ENCODE measurements at places on chromosomes 3 and 15. TPM values are rescaled to one million over a fixed set of nuclear protein-coding genes. Genes with fewer than 3 reads are reported as not detected.

Gene MUC20
- 0.51 TPM for total RNA-seq

Gene PLCB2
- total RNA-seq, result under 0.01 TPM

Gene FYTTD1
- total RNA-seq, result 73.2 TPM

Gene SLC9A9
- 3.2 TPM for total RNA-seq

Gene IL5RA
- total RNA-seq, result not detected

Gene GPX1
- 439 TPM for total RNA-seq

Gene C3orf70
- 2.6 TPM for total RNA-seq

Gene PROS1
- total RNA-seq, result 23.0 TPM

Gene TM4SF18
- total RNA-seq, result 363 TPM

Gene PRSS50
- not detected for total RNA-seq

Gene LNP1
- total RNA-seq, result 0.51 TPM

Gene TRAT1
- not detected for total RNA-seq

Gene SLC49A4
- total RNA-seq, result 15.3 TPM

Gene ROBO2
- total RNA-seq, result not detected

Gene TMEM44
- total RNA-seq, result 50.3 TPM

Gene NAALADL2
- 0.56 TPM for total RNA-seq

Gene ATP13A5
- total RNA-seq, result not detected

Gene CCR8
- not detected for total RNA-seq

Gene CEP63
- total RNA-seq, result 14.0 TPM

Gene GOLGA8T
- not detected for total RNA-seq

Gene VEPH1
- 8.2 TPM for total RNA-seq

Gene MINAR1
- total RNA-seq, result 0.51 TPM

Gene PLOD2
- 201 TPM for total RNA-seq

Gene DUOXA2
- total RNA-seq, result not detected

Gene PEX5L
- not detected for total RNA-seq

Gene IL17RE
- total RNA-seq, result 0.14 TPM

Gene ETFA
- 183 TPM for total RNA-seq

Gene ASB14
- not detected for total RNA-seq

Gene BHLHE40
- 16.0 TPM for total RNA-seq

Gene C15orf39
- 12.4 TPM for total RNA-seq

Gene SLC12A8
- total RNA-seq, result 0.70 TPM

Gene SAXO2
- total RNA-seq, result 0.17 TPM

Gene ANKUB1
- total RNA-seq, result not detected

Gene FEZF2
- total RNA-seq, result not detected

Gene PIF1
- 5.4 TPM for total RNA-seq

Gene NR2E3
- 0.05 TPM for total RNA-seq

Gene ETV5
- total RNA-seq, result 38.6 TPM

Gene NT5DC2
- total RNA-seq, result 81.1 TPM

Gene FBXO40
- not detected for total RNA-seq

Gene CFAP92
- 1.9 TPM for total RNA-seq

Gene PARP3
- 9.9 TPM for total RNA-seq

Gene MEX3B
- total RNA-seq, result 11.6 TPM

Gene DLL4
- total RNA-seq, result 128 TPM

Gene TTC21A
- total RNA-seq, result 1.5 TPM

Gene HIGD2B
- not detected for total RNA-seq

Gene ZMAT3
- total RNA-seq, result 34.4 TPM

Gene PRRT3
- 0.84 TPM for total RNA-seq

Gene PLD1
- total RNA-seq, result 88.7 TPM

Gene ERICH6
- total RNA-seq, result not detected

Gene SV2B
- total RNA-seq, result 2.6 TPM

Gene SLC28A1
- not detected for total RNA-seq

Gene SYNPR
- not detected for total RNA-seq

Gene CD96
- not detected for total RNA-seq

Gene FAM3D
- 0.51 TPM for total RNA-seq

Gene UBL7
- 43.1 TPM for total RNA-seq

Gene ECE2
- not detected for total RNA-seq

Gene GDPGP1
- total RNA-seq, result 11.7 TPM

Gene NEK11
- 2.8 TPM for total RNA-seq

Gene ACKR2
- 11.2 TPM for total RNA-seq

Gene CALML4
- total RNA-seq, result 2.0 TPM

All from dermis blood vessel endothelial cell (primary cell).